ENCODE measurements at places on chromosomes 2 and 18.
A peak's percentile ranks its signal among the peaks of the same experiment; 100 is the strongest.

GRCh38 chr2:190553254-190553653 is 18.7 kb upstream of the NEMP2 start:
- DNase-seq, result no peak

DNA sequence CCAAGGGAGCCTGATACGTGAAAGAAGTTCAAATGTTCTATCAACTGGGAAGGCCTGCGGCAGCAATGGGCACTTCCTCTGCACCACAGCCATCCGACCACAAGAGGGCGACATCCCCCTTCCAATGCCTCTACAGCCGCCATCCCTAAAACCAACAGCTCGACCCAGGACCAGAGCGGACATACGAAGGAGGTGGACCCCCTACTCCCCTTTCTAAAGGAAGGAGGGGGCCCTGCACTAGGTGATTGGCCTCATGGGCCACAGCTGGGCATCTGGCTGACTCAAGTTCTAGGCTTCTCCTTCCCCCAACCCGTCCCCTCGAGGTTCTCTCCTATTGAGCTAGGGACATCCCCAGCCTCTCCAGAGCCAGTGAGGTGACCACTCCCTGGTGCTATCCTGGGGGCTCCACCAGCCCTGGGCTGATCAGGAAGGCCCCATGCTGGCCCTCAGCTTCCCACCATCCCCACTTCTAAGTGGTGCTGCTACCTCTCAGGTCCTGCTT is 217.2 kb downstream of the TNS1 start:
- peak; percentile 89 for DNase-seq

DNA sequence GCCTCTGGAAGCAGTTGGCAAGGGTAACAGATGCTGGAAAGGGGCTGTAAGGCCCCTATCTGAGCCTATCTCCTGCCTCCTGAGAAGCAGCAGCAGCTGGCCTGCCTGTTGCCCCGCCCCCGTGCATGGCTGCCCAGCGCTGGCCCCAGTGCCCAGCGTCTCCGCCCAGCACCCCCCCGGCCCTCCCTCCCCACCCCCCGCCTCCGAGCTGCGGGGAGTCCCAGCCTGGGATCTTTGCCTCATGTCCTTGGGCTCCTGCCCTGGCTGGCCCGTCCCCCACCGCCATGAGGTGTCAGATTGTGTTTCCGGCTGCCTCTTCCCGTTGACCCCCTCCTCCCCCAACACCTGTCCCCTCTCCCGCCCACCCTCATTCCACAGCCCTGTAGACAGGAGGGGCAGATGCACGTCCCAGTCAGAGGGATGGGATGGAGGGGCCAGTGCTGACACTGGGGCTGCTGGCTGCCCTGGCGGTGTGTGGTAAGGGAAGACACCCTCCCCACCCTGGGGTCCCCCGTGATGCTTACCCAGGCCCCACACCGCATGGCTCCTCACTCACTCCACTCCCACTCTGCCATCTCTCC is at the start of gene CHRND:
Gene CHRND (plus strand): TSS at position 370 of the 581 bp plus-strand sequence. CDS start 56 bp downstream, at position 426.
- peak; percentile 82 for DNase-seq

DNA sequence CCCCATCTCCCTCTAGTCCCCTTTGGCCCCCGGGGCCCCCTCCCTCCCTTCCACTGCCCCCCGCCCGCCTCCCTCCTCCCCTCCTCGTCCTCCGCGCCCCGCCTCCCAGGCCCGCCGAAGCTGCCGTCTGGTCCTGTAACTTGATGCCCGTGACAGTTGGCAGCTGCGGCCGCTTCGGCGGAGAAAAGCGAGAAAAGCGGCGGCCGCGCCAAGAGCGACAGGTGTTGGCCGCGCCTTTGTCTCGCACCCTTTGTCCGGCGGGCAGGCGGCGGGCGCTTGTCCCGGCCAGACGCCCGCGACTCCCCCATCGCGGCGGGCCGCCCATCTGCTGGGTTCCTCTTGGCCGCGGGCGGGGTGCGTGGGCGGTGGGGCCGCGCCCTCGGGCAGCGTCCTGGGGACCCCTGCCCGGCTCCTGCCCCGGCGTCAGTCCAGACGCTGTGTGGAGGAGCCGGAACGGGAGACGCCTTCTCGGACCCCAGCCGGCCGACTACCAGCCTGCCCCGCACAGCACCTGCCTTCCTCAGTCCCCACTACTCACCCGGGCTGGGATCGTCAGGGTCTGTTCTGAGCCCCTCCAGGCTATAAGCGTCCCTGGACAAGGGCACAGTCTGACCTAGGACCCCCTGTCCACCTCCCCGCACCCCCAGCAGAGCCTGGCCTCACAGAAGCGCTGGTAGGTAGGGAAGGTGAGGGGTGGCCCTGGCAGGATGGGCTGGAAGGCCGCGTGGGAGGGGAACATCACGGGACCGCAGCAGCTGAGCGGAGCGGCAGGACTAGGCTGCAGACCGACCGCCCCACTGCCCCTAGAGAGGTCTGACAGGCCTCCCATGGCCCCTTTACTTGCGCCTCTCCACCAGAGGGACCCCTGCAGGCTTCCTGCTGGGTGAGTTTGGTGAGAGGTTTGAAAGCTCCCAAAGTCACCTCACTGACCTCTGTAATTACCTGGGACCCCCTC is 1.2 kb upstream of the HES6 start:
- peak; percentile 81 for DNase-seq

- DNase-seq, result no peak
Observed at GRCh38 chr18:3794537-3795348, 344.8 kb downstream of the TGIF1 start.

GRCh38 chr2:74041726-74042125 is 57.0 kb downstream of the TET3 start:
- no peak for DNase-seq

DNA sequence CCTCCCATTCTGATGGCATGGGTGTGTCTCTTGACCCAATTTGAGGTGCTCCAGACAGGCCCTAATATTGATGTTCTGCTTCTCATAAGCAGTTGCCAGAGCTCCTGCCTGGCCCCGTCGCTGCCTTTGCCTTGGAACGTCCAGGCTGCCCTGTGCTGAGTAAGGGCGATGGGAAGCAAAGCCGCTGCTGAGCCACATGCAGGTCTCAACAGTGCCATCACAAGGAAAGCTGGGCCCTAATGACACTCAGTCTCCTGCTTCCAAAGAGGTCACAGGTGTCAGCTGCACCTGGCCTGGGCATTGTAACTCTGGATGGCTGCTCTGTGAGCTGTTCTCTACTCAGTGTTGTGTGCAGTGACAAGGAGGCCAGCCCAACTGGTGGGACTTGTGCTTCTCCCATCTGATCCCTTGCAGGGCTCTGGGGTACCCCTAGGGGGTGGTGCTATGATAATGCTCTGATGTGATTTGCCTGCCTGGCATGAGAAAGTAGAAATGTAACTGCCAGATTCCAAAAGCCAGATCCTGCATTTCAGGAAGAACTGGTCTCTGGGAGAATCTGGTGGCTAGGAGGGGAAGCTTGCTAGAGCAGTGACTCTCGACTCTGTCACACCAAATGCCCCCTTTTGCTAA is 8.7 kb downstream of the TTC39C start:
- no peak for DNase-seq

DNA sequence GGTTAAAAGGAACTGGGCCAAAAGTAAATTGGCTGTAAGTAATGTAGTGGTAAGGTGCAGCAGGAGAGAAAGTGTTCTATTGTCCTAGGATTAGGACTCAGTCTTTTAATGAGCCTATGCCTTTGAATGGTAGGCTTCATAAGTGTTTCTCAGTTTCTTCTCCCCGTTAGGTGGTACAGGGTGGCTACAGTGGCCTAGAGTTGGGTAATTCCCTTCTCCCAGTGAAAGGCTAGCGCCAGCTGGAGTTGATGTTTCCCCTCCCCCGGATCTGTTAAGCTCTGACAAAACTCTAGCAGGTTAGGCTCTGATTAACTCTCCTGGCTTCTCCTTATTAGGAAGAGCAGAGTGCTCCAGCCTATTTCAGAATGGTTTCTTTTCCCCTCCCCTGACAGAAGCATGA is 127.7 kb downstream of the DNAH6 start:
- no peak for DNase-seq

- peak; percentile 74 for DNase-seq
Observed at GRCh38 chr2:241863536-241863954, 4.9 kb upstream of the PDCD1 start.

DNA sequence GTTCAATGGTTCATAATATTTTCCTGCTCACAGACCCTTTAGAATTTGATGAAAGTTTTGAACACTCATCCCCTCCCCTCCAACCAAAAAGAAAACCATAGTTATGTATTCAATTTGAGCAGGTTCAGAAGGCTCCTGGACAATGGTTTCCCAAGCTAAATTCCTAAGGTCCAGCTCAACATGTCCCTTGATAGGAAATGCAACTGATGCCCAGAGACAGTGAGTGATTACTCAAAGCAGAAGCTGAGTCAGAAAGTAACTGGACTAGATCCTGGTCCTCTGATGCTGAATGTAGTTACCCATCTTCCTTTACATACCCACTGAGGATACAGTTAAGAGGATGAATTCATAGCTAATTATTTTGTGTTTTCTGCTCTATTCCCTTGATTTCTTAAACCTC is 218.9 kb upstream of the NCKAP5 start:
- DNase-seq, result no peak

DNA sequence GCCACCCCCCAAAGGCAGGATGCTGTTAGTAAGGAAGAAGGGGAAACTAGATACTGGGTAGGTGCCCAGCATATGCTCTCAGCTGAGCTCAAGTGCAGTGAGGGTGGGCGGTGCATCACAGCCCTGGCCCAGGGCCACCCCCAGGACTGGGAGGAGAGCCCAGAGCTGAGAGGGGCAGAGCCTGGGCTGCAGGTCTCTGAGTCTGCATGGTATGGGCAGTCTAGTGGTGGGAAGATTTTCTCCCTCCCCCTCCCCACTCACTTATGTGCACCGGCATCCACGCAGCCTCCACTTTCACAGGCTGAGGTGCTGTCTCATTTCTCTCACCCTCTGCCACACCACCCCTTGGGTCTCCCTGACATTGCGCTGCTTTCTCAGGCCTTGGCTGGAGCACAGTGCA is 48.5 kb upstream of the CAB39 start:
- peak; percentile 56 for DNase-seq

DNA sequence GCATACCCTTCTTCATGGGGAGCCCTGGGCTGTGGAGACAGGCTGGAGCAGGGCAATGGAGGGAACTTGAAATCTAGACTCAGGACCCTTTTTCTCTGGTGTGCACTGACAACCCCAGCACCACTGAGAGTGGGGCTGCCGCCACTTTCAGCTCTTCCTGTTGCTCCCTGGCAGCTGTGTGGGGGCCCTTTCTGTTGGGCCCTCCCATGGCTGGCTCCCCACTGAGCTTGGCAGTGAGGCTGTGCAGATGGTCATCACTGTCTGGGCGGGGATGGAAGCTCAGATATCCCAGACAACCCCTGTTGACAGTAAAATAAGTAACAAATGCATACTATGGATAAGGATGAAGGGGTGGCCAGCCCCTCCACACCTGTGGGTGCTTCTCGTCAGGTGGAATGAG is 6.7 kb downstream of the MYO7B start:
- DNase-seq, result no peak

DNA sequence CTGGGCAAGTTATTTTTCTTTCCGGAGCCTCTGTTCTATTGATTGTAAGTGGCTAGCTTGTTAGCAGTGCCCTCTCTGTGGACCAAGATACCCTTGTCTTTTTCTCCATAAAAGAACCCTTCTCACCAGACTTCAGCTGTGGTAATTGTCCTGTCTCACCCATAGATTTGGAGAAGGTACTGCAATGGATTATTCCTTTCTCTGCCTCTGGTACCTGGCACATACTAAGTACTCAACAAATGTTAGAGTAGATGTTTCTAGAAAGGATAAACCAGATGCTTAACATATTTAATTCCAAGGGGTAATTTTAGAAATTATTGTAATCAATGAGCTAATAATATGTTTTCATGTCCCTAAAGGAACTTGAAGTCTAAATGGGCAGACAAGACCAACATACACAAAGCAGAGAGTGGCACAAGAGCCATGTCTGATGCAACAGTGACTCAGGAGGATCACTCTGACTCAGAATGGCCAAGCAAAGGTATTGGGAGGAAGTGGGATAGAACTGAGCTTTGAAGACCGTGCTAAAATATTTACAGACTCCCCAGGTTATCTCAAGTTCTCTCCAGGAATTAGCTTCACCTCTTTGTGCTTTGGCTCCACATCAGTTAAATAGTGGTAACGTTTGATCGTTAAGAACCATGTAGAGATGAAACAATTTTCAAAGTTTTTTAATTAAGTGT is 129.7 kb upstream of the OSR1 start:
- DNase-seq, result no peak

- DNase-seq, result peak; percentile 47
Observed at GRCh38 chr2:43000242-43001054, 208.1 kb upstream of the HAAO start.

DNA sequence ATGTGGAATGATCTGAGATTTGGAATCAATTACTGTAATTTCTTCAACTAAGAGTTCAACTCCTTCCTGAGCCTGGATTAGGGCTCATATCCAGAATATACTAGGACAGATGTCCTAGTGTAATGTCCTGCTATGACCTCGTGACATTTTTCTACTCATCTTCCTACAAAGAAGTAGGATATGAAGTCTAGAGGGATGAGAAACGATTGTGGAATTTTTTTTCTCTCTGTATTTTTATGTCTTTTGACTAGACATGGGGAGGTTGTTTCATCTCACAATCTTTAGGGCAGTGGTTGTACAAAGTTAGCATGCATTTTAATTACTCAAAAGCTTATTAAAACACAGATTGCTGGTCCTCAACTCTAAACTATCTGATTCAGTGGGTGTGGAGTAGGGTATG is 203.0 kb downstream of the PARD3B start:
- no peak for DNase-seq

GRCh38 chr2:109178968-109179367 is 50.0 kb downstream of the SH3RF3 start:
- DNase-seq, result no peak

DNA sequence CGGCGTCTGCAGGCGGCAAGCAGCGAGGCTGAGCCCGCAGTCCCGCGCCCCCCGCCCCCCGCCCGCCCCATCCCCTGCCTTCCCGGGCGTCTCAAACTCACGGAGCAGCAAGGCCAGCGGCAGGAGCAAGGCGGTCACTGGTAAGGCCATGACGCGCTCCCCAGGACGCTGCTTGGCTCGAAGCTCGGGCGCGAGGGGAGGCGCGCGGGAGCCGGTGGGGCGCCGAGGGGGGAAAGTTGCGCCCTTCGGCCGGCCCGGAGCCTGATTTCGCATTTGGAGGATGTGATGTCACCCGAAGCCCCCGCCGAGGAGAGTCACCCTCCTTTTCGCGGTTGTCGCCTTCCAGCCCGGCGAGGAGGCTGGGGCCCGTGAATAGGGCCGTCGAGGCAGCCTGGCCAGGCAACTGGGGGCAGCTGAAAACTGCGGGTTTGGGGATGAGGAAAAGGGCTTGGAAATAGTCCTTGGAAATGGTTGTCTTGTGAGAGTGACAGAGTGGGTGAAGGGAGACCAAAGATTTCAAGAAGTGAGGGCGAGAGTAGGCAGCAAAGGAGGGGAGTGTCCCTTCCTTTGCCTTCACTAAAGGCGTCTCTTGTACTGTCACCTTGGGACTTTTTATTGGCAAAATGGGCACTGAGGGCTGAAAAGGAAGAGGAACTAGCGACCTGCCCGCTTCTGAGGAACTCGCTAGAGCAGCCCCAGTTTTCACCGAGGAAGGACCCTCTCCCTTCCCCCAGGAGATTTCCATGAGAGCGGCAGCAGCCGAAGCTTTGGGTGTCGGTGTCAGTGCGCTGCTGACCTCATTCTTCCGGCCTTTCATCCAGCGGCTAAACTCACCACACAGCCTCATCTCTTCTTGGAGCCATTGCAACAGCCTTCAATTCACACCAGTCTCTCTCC is at the start of gene CD8A:
Gene CD8A (minus strand): TSS at position 238 of the 897 bp plus-strand sequence. CDS start 88 bp downstream, at position 150.
- DNase-seq, result no peak

- no peak for DNase-seq
Observed at GRCh38 chr2:11757101-11757500, 10.7 kb downstream of the LPIN1 start.

GRCh38 chr2:207312006-207312356 is 146.2 kb upstream of the KLF7 start:
- DNase-seq, result no peak

- DNase-seq, result no peak
Observed at GRCh38 chr18:51437280-51438271, 240.1 kb upstream of the MEX3C start.

All from right forelimb (tissue), 1 donor.